ENCODE measurements at places on chromosomes 5 and 9. TPM values are rescaled to one million over a fixed set of nuclear protein-coding genes. Genes with fewer than 3 reads are reported as not detected.

- H3K4me1 ChIP-seq: no peaks in the 10 kb centered on the region
- no peak overlapping the region for H3K27ac ChIP-seq
- H3K36me3 ChIP-seq: no peaks in the 10 kb centered on the region
- no peak overlapping the region for H3K4me3 ChIP-seq
- no peaks in the 10 kb centered on the region for H3K27me3 ChIP-seq
Observed at GRCh38 chr9:18442629-18443491, 31.1 kb upstream of the ADAMTSL1 start.

GRCh38 chr9:136544964-136545691 is 720 bp downstream of the NOTCH1 start:
- no peaks in the 10 kb centered on the region for H3K36me3 ChIP-seq
- peaks cover 67% of the 10 kb centered on the region for H3K4me1 ChIP-seq
- H3K27me3 ChIP-seq: no peaks in the 10 kb centered on the region
- DNase-seq: no peak
- H3K4me3 ChIP-seq: peak overlapping the region; percentile 89

DNA sequence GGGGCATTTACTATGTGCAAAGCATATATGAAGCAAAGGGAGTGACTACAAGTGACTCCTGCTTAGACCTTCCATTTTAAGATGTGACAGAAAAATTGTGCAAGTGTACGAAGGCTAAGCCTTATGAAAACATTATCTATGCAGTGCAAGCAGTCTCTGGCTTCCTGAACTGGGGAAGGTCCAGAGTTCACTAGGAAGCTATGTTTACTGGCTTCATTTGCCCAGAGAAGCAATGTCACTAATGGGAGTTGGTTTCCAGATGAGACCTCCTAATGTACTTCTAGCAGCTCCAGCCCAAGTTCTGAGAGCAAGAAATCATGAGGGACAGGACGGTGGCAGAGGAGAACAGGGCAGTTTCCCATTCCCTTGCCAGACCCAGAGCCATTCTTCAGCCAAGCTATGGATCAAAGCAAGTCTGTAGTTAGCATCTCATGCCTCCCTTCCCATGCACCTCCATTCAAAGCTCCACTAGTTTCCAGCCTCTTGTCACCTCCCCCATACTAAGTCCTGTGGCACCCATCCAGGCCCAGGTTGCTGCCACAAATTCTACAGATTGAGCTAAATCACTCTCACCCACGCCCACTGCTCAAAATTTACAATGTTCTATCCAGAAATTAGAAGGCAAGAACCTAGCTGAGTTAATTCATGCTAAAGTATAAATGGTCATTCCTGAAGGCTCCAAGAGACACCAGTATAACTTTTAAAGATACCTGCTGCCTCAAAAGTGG is 21.8 kb downstream of the MCTP1 start:
- no peaks in the 10 kb centered on the region for H3K27me3 ChIP-seq
- H3K36me3 ChIP-seq: no peaks in the 10 kb centered on the region
- DNase-seq: no peak
- H3K27ac ChIP-seq: no peak overlapping the region

The AQP3 gene
- total RNA-seq: 14.3 TPM

The STPG3 gene
- total RNA-seq: not detected

DNA sequence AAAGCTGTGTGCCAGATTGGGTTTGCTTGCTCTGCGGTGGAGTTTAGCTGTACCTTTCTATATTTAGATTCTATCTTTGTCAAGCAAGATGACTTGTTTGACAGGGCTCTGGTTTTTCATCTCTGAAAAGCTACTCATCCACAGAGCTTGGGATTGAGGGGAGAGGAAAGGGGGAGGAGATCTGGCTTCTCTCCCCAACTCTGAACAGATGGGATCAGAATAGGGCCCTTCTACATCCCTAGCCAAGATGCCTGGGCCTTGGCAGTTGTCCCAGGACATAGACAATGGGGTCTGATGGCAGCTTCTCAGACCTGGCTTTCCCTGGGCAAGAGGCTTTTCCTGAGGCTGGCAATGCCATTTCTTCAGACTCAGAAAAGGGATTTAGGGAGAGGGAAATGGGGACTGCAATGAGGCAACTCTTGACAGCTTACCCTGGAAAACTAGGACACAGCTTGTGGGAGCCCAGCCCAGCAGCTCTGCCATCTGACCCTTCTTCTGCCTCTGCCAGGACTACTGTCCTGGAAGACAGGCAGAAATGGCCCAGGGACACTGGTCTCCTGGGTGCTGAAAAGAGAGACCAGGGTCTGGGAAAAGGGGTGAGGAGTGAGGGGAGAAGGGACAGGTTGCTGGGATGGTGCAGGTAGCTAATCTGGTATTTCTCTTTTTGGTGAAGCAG is 50.2 kb upstream of the ASTN2 start:
- H3K27me3 ChIP-seq: no peaks in the 10 kb centered on the region
- no peak for DNase-seq
- H3K4me1 ChIP-seq: no peaks in the 10 kb centered on the region

Data from right atrium auricular region (tissue), 2 donors.